Activated naive CD4-positive, alpha-beta T cell treated with anti-CD3 and anti-CD28 coated beads, Interleukin-2, amount 50 U/mL, for 72 hours (primary cell): ENCODE measurements at places on chromosomes 6 and 20.

DNA sequence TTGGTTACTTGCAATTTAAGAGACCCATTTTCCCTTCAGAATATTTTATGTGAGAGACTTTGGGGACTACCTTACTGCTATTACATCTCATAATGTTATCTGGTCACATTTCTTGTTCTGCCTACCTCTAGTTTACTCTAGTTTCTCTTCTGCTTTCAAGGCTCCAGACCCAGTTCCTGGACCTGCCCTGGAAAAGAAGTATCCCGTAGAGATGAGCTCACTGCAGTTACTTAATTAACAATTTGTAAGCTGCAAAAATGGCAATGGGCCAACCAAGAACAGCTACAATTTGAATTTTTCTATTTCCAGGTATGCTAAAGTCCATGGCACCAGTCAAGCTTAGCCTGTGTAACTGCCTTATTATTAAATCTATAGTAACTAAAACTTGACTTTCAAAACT lies 25.0 kb downstream of the TAB2 start:
- DNase-seq, result no peak

DNA sequence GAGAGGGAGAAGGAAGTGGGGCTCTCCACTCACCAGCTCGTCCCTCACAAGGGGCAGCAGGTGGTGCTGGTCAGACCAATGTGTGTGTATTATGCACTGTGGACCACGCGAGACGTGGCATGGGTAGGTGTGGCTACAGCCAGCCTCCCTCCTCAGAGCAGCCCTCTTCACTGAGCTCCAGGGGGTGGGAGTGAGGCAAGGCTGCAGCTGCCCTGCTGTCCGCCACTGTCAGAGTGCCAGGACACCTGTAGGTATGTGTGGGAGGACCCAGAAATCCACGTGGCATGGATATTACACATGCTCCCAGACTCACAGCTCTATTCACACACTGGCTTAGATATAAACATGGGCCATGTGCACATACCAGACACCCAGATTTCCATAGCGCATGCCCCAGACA lies 90.3 kb downstream of the VEGFA start:
- no peak for DNase-seq

DNA sequence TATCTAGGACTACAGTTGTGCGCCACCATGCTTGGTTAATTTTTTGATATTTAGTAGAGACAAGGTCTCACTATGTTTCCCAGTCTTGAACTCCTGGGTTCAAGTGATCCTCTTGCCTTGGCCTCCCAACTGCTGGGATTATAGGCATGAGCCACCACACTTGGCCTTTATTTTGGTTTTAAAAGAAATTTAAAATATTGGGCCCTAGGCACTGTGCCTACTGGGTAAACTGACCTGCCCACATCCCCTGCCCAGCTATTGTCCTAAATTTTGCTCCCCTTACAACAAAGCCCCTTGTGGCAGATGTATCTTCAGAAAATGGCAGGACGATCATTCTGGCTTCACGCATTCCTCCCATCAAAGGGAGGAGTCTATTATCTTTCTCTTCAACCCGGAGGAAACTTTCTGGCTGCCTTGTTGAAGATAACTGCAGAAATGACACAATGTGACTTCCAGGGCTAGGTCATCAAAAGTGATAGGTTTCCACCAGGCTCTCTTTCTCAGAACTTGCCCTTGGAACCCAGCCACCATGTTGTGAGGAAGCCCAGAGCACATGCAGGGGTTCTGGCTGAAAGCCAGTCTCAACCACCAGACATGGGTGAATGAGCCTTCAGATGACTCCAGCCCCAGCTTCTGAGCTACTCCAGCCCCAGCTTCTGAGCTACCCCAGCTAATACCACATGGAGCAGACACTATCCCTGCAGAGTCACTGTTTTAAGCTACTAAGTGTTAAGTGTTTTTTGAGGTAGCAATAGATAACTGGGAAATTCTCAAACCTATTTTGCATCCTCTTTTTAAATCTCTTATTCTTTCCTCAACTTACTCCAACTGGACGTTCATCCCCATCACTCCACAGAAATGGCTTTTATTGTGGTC lies 4.6 kb upstream of the GUCA1B start:
- DNase-seq, result no peak

DNA sequence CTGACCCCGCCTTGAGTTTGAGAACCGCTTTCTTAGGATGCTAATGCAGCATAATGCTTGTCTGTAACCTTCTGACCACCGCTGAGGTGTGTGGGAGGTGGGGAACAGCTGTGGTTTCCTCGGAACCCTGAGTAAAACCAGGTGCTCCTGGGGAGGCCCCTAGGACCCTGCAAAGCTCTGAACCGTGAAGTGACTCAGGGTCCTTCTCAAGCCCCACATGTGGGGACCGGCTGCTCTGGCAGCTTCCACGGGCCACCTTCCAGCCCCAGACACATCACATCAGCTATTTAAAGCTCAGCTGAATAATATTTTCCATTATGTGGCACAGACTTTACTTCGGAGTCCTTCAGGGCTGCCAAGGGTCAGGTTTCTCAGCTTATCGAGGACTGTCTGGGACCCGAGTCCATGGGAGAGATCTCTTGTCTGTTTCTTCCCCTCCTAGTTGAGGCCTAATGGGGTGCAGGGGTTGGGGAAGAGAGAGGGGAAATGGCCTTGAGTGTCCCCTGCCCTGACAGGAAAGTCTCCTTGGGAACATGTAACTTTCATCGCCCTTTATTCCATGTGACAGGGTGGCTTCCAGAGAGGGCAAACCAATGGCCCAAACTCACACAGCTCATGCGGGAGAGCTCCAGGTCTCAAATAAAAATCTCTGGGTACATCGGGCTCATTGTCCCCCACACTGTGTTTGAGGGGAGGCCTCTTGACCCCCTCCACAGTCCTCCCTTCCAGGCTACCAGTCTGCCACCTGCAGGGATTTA lies 186.1 kb upstream of the SLC24A3 start:
- no peak for DNase-seq

DNA sequence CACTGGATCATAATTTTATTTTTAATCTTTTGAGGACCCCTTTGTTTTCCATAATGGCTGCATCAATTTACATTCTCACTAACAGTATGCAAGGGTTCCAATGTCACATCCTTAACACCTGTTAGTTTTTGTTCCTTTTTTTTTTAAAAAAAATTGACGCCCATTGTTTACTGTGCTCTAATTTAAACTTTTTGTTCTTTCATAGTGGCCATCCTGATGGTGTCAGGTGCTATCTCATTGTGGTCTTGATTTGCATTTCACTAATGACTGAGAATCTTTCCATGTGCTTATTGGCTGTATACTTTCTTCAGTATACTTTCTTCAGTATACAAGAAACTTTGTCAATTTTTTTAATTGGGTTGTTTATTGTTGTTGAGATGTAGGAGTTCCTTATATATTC lies 347.0 kb downstream of the RNGTT start:
- DNase-seq, result no peak

GRCh38 chr20:37968841-37969401 lies 64.3 kb downstream of the TTI1 start:
- no peak for DNase-seq

DNA sequence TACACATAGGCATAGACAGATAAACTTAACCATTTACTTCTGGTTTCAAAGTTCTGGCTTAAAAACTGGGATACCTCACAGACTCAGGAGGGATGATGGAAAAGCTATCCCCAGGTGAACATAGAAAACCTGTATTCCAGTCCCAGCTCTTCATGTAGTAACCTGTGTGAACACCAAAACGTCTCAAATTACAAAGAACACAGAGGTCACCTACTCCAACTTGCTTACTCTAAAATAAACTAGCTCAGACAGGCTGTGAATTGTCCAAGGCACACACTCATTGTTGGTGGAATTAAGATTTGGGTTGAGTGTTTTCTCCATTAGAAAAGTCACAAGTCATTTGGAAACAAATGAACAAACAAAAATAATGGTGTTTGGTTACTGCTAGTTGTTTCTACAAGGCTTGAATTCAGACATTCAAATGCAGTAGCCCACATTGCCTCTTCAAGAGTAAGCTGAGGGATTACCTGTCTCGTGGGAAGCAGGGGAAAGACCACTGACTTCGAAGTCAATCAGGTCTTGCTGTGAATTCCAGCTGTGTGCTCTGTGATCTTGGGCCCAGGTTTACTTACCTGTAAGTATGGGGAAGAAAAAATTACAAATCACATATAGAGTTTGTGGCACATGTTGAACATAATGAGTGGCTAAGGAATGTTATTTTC lies 48.2 kb upstream of the LRRC1 start:
- no peak for DNase-seq

DNA sequence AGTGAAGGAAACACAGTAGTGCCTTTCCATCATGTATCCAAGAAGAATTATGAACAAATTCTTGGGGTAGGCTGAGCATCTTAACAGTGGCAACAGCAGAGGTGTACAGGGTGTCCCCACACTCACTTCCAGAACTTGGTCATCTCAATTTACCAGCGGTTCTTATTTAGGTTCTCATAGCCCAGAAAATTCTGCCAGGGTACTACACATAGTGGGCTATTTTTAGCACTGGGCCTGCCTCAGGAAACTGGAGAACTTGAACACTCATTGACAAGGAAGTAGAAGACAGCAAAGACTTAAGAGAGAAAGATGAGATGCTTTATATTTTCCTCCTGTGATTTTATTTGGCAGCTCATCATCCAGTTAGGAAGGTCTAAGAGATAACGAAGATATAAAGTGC lies 71.8 kb upstream of the PHIP start:
- no peak for DNase-seq

DNA sequence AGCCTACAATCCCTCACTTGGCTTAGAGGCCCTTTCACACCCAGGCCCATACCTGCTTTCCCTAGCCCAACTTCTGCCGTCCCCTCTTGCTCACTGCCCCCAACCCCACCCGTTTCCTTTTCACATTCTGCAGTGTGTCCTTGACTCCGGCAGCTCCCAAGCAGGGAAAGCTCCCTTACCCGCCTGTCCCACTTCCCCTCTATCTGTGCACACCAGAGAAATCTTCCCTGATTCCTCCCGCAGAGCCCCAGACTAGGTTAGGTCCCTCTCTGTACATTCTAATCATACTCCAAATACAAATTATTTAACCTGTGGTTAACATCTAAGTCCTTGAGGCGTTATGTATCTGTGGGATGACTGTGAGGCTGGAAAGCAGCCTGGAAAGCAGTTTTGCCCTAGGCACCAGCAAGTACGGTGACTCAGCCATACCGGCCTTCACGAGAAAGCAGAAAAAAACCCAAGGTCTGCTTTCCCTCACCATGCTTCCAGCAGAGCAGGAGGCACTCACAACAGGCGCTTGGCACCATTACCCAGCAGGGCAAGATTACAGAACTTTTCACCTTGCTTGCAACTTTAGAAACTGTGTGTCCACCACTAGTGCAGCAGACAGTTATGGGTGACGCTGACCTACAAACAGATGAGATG lies 22.3 kb downstream of the ELOVL5 start:
- DNase-seq, result no peak

DNA sequence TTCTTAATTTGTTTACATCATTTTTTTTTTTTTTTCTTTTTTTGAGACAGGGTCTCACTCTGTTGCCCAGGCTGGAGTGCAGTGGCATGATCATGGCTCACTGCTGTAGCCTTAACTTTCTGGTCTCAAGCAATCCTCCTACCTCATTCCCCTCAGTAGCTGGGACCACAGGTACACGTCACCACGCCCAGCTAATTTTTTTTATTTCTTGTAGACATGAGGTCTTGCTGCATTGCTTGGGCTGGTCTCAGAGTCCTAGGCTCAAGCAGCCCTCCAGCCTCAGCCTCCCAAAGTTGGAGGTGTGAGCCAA lies 30.3 kb downstream of the RPF2 start:
- DNase-seq, result no peak

DNA sequence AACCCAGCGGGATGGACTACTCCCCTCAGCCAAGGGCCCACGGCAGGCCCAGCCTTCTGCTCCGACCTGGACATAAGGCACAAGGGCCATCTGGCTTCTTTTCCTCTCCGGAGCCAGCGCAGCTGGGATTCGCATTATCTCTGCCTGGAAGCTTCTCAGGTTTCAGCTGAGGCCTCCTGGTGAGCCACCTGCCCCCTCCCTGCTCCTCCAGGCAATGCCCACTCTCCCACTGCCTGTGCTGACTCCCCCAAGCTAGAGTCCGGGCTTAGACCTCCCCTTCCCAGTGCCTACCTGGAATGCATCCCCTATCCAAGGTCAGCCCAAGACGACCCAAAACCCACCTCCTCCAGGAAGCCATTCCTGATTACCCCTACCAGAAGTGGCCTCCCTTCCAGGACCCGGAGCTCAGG lies 60.7 kb downstream of the EZR start:
- DNase-seq, result no peak

GRCh38 chr6:44487002-44487401 lies 99.5 kb downstream of the CDC5L start:
- no peak for DNase-seq

DNA sequence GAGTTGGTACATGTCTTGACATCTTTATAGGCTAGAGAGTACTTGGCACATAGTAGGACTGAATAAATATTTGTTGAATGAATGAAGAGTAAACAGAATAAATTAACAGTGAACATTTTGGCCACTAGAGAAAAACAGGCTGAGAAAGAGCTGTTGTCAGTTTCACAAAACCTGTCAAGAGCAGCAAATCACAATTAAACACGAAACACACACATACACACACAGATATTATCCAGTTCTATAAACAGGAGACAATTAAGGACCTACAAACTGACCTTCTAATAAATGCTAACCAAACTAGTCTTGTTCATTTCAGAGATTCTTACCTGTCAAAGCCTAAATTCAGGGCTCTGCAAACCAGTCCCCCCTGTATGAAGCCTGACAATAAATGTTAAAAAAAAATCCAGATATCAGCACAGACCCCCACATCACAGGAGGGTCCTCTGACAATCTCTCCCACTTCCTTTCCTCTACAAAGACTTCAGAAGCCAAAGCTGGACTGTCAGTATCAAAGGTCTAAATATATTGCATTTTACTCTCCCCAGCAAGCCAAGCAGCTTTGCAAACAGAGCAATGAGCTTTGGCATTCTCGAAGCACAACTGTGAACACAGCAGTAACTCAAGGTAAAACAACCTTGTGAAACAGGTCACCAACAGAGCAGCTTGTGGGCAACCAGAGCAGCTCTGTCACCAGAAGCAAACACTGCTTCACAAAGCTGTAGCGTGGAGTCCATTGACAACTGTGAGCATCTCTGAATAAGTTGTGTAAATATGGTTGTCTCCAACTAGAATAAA lies 229.9 kb downstream of the TBXT start:
- DNase-seq, result no peak

- DNase-seq, result no peak
These were observed 119.9 kb upstream of the ASCC3 start for GRCh38 chr6:101001012-101001411.

GRCh38 chr20:51065615-51066014 lies 42.7 kb upstream of the KCNG1 start:
- no peak for DNase-seq

GRCh38 chr6:107598091-107598490 lies 108.2 kb downstream of the SOBP start:
- no peak for DNase-seq

- no peak for DNase-seq
These were observed 1.4 kb downstream of the NRN1 start for GRCh38 chr6:6005051-6006005.

DNA sequence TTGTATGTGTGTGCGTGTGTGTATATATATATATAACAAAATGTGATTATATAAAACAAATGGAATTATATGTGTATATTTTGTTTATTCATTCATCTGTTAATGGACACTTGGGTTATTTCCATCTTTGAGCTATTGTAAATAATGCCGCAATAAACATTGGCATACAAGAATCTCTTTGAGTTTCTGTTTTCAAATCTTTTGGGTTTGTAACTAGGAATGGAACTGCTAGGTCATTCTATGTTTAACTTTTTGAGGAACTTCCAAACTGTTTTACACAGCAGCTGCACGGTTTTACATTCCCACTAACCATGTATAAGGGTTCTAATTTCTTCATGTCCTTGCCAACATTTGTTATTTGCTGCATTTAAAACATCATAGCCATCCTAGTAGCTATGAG lies 39.9 kb upstream of the TGM2 start:
- DNase-seq, result no peak
